Cortex of kidney (tissue), 1 donor: ENCODE measurements at places on chromosomes 6 and 20.

GRCh38 chr20:51359947-51360346 lies 182.6 kb downstream of the NFATC2 start:
- no peak for DNase-seq

DNA sequence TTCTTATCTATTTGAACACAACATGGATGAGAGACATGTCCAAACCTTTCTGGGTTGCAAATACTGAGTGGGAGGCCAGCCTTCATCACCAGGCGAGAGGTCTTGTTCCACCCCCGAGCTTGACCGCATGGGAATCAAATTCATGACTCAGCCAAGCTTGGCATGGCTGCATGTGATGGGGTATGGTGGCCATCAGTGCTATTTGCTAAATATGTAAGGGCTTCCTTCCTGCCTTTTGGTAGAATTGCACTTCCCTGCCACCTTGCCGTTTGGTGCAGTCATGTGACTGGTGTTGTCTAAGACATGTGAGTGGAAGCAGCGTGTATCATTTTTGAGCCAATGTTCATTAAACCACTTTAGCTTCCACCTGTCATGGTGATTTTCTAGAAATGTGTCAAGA lies 508.9 kb upstream of the SULF2 start:
- DNase-seq: no peak

GRCh38 chr20:13461849-13462458 lies 176.8 kb downstream of the TASP1 start:
- no peak for DNase-seq

- DNase-seq: no peak
Measured at GRCh38 chr6:127207591-127208120, 59.0 kb upstream of the RNF146 start.

GRCh38 chr6:16999491-17000436 lies 102.1 kb upstream of the STMND1 start:
- DNase-seq: no peak

GRCh38 chr6:72636786-72637185 lies 14.9 kb downstream of the KCNQ5 start:
- no peak for DNase-seq

DNA sequence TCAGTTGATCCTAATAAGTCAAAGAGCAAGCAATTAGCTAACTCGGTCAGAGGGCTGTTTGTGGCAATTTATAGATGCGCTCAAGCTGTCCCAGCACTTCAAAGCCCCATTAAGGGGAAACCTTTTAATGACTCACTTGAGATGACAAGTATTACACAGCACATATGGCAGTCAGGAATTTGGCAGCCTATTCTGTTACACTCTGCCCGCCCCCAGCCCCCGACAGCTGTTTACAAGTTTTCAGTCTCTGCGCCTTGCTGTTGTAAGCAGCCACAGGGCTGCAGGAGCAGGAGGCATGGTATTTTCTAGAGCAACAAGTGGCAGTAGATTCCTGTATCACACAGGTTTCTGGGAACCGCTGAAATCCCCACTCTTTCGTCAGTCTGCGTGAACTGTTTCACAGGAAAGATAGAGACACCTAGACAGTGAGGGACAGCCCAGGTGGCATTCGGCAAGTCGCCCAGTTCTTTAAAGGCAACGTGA lies 263.0 kb downstream of the FOXC1 start:
- no peak for DNase-seq

DNA sequence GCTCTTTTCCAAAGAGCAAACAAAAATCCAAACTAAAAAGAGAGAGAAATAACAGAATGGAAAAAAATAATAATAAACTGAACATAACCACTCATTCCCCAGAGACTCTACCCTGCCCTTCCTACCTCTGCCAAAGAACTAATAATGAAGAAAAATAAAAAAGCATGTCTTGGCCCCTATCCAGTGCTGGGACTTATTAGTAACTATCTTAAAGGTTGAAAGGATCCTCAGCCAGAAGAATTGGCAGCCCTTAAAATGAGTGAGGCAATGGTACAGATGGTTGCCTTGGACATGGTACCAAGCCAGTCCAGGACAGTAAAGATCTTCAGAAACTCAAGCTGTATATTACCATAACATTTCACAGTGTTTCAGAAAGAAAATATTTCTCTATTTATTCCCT lies 279.3 kb downstream of the HACE1 start:
- no peak for DNase-seq

GRCh38 chr20:20780127-20780824 lies 67.8 kb upstream of the RALGAPA2 start:
- no peak for DNase-seq
